Fibroblast of skin of scalp (primary cell): ENCODE measurements at places on chromosomes 7 and 10.

GRCh38 chr7:134018306-134018705, 108.8 kb upstream of the LRGUK start:
- DNase-seq: no peak

DNA sequence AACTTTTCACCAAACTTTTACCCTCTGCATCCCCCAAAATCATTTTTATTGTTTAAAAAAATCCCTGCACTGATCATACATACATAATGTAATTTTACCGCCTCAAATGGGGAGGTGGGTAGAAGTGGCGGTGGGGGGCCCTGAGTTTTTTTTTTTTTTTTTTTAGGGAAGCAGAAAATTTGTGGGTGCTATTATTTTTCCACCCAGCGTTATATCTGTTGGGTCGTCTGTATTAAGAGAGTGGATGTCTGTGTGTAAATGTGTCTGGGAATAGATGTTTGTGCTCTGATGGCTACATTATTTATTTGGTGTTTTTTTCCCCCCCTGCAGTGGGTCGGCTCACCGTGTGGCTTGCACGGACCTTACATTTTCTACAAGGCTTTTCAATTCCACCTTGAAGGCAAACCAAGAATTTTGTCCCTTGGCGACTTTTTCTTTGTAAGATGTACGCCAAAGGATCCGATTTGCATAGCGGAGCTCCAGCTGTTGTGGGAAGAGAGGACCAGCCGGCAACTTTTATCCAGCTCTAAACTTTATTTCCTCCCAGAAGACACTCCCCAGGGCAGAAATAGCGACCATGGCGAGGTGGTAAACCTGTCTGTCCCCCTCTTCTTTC, 438 bp downstream of the ARID5B start:
- DNase-seq: no peak

DNA sequence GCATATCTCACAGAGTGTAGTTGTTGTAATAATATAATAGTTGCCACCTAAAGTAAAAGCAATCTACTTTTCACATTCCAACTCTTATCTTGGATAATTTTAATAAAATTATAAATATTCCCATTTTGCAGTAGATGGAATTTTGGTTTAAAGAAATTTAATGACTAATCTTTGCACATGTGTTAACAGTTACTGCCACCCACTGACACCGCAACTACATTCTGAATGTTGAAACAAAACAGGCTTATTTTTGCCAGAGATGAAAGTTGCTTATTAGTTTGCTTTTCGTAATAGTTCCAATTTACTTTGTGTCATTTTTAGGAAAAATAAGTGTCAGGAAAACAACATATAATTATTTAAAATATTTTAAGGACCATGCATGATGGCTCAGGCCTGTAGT, 557.5 kb upstream of the PCDH15 start:
- DNase-seq: peak; percentile 47

- peak; percentile 44 for DNase-seq
Observed at GRCh38 chr10:124306922-124307371, 111.8 kb downstream of the OAT start.

DNA sequence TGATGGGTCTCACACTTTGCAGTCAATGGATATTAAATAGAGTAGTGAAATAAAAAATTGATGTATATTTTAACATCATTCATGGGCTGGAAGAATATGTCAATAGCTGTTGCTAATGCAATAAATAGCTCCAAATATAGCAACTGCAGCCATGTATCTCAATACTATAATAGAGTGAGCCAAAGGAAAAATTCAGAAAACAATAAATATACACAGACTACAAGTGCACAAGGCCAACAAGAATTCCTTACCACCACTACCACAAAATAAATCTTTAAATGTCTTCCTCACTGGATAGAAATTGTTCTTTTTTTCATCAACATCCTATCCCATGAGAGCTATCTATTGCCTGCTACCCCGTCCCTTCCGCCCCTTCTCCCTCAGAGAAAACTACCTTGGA, 113.1 kb upstream of the TRIM24 start:
- DNase-seq: no peak

DNA sequence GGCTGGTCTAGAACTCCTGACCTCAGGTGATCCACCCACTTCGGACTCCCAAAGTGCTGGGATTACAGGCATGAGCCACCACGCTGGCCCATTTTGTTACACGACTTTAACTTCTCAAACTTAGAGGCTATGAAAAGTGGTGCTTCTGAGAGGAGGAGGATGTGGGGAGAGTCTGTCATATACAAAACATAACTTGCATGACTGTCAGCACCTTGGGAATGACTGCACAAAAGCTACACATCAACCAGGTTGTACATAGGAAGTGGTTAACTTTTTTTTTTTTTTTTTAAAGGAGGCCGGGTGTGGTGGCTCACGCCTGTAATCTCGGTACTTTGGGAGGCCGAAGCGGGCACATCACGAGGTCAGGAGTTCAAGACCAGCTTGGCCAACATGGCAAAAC, 43.4 kb upstream of the GSDME start:
- no peak for DNase-seq

GRCh38 chr10:76017026-76017732, 585.8 kb downstream of the LRMDA start:
- peak; percentile 7 for DNase-seq

- DNase-seq: no peak
Observed at GRCh38 chr7:4663239-4664018, 18.7 kb upstream of the FOXK1 start.

DNA sequence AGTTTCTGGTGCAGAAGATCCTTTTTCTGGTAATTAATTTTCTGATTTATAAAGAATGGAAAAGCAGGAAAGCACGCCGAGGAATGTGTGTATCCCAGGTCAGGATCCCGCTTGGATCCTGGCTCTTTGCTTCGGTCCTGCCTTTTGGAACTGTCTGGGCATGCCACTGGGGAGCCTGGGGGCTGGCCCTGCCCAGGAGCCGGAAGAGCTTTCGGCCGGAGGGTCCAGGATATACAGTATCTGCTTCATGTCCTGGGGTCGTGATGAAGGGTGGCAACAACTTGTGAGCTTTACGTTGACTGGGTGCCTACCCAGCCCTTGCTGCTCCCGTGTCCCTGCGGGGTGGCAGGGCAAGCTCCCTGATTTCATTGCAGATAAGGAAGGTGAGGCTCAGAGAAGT, 2.4 kb downstream of the SH2D4B start:
- no peak for DNase-seq

GRCh38 chr10:123017421-123018165, 8.8 kb downstream of the ACADSB start:
- no peak for DNase-seq

DNA sequence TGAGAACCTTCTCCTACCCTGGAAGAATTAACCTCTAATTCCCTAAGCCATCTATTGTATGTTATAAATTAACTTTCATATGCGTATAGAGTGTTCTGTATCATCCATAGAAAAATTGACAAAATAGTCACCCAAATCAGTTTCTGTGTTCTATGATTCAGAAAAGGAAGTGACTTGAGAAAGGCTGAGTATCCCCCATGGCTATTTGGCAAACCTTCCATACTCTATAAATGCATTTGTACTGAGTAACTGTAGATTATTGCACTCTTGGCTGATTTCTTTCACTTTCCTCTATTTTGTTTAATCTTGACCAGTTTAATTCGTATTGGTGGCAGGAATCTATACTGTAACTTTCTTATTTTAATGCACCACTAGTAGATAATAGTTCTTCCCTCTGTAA, 182.2 kb downstream of the HTR7 start:
- peak; percentile 33 for DNase-seq

DNA sequence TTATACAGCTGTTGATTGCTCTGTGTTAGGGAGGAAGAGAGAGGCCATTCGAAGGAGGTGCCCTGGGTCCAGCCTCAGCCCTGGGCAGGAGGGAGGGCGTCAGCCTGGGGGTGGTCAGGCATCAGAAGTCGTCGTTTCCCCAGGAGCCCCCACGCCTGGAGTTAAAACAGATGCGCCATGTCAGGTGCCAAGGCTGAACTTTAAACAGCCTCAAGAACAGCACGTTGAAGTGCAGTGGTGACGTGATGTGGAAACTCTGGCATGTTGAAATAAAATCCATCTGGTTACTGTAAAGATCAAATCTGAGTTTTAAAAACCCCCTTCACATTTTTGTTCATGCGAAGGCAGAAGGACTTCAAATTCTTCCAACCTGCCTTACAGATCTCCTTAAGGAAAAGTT, 128.4 kb upstream of the PPP2R2D start:
- no peak for DNase-seq

DNA sequence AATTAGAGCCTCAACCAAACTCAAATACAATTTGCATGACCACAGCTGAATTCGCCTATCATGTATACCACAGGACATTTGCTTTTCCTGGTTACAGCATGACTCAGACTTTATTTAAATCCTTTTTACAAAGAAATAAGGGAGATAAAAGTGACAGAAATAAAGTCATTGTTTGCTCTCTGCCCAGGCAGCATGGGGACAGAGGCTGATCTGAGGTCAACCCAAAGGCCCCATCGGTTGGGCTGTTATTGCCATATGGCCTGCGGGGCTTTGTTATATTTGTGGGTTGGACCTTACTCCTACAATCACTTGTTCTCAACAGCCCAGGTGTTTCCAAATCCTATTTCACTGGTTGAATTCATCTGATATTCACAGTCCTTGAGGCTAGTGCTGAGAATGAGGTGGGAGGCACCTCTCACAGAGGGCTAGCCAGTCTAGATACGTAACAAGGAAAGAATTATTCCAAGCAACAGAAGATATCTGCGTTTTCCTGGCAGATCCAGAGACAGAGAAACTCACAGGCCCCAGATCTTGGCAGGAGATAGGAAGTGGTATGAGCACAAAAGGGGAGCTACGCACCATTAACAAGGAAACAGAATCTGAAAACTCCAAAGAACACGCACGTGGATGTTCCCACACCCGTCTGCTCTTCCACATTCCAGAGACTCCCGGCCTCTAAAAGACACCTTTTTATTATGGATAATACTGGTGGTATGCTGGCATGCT, 117.3 kb downstream of the HIPK2 start:
- DNase-seq: no peak

DNA sequence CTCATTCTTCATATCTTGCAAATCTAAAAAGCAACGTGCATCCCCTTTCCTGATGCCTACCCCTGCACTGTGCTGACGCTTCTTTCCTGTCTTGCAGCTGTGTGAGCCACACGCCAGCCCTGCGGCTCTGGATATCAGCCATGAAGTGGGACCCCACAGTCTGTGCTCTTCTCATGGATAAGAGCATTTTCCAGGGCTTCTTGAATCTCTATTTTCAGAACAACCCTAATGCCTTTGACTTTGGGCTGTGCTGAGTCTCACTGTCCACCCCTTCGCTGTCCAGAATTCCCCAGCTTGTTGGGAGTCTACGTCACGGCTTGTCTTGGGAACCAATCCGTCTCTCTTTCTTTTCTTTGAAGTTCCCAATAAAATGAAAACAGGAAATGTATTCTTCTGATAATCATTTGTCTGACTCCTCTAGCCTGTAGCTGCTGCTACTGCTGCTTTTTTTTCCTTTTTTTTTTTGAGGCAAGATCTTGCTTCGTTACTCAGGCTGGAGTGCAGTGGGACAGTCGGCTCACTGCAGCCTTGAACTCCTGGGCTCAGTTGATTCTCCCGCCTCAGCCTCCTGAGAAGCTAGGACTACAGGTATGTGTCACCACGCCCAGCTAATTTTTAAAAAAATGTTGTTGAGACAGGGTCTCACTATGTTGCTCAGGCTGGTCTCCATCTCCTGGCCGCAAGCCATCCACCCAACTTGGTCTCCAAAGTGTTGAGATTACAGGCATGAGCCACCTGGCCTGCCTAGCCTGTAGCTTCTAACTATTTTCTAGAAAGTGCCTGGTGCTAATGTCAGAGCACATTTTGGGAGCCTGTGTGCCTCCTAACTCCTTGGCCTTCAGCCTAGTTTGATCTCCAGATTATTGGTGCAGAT, 30.3 kb downstream of the GSTO2 start:
- DNase-seq: peak; percentile 70

- no peak for DNase-seq
Observed at GRCh38 chr7:47714669-47715607, 133.0 kb upstream of the TNS3 start.

GRCh38 chr7:119594956-119595355, 678.0 kb upstream of the KCND2 start:
- DNase-seq: no peak

GRCh38 chr10:124242791-124243190, 149.4 kb upstream of the CHST15 start:
- no peak for DNase-seq

DNA sequence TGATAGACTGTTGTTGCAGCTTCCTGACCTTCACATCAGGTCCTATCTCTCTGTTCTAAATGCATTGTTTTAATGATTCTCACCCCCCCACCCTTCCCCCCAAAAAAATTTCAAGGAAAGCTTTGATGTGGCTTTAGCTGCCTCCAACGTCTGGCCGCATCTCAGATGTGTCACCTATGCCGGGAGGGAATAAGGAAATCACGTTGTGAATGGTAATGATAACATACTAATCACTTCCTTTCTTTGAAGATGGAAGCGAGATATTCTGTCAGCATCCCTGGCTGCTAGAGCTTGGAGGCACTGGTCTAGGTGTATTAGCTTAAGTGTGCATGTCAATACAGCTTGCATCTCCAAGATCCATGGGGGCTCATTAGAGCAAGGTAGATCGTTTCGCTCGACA, 89.6 kb downstream of the VTI1A start:
- no peak for DNase-seq

- peak; percentile 27 for DNase-seq
Observed at GRCh38 chr10:71756311-71757191, 16.8 kb downstream of the VSIR start.

DNA sequence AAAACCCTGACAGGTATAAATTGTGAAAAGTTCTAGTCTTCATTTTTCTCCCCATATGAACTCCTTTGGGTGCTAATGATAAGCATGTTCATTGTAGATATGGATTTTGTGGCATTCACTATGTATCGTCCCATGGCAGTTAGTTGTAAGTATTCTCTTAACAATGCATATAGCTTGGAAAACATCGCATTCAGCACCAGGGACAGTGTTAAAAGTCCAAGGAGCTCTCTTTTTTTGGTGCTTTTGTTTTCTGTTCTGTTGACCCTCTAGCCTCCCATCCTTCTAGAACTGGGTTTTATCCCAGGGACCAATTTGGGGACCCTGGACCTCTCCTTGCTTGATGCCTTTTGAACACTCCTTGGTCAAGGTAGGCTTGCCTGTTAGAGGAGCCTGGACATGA, 37.7 kb downstream of the INSYN2A start:
- no peak for DNase-seq

GRCh38 chr7:54747234-54747633, 11.8 kb downstream of the SEC61G start:
- no peak for DNase-seq

DNA sequence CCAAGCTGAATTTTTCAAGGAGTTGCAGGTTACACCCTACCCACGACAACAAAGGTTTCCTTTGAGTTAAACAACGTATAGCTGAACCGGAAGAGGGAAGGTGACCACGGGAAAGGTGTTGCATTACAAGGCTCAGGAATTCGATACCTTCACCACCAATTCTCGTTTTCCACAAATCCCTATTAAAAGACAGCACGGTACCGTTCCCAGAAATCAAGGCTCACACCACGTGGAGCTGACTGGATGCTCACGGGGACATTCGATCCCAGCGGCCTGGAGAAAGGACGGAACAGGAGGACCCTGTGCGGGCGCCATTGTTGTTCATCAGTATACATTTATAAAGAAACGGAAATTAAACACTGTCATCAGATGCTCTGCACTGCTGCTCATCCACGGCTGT, 56.4 kb downstream of the CTBP2 start:
- no peak for DNase-seq
